ENCODE measurements at places on chromosomes 13 and 19.

GRCh38 chr19:4060621-4061177 is 6.0 kb downstream of the ZBTB7A start:
- DNase-seq, result no peak

- no peak for DNase-seq
Observed at GRCh38 chr13:21175656-21176214, 617 bp downstream of the SKA3 start.

GRCh38 chr19:7928741-7929701 is 3.1 kb upstream of the CTXN1 start:
- peak; percentile 50 for DNase-seq

DNA sequence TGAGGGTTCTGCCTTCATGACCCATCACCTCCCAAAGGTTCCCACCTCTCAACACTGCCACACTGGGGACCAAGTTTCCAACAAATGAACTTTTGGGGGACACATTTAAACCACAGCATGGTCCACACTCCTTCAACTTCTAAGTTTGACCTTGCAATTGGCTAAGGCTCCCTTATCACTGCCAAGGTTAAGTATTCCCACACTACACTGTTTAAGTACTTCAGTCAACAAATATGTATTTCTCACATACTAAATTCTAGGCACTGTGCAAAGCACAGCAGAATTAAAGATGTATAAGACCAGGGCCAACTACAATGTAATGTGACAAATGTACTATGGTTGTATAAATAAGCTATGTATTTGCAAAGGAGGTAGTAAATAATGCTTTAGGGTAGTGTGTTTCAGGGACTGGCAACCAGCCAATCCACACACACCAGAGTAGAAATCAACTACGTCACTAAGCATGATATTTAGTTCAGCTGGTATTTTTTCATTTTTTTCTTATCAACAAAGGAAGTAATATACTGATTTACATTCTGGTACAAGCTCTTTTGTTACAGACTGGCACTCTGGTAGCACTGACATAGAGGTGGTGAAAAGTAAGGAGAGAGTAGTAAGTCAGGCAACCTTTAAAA is 12.2 kb downstream of the NUFIP1 start:
- no peak for DNase-seq

DNA sequence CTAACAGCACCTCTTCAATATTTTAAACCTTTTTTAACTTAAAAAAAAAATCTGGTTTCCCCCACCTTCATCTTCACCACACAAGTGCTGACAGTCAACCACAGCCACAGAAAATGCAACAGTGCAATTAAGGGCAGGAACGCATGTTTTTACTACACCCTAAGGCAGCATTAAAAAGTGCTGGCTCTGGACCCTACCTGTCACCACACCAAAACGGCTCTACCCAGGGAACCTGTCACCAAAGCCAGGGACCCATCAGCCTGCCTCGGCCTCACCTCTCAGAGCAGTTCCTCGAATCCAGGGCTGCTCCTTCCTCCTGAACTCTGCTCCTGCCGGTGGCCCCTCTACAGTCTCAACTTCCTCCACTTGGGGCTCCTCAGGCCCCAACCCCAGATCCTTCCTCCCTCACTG is 22.5 kb upstream of the SLC35E1 start:
- no peak for DNase-seq

GRCh38 chr19:33416307-33417215 is 43.1 kb downstream of the CEBPG start:
- DNase-seq, result peak; percentile 42

DNA sequence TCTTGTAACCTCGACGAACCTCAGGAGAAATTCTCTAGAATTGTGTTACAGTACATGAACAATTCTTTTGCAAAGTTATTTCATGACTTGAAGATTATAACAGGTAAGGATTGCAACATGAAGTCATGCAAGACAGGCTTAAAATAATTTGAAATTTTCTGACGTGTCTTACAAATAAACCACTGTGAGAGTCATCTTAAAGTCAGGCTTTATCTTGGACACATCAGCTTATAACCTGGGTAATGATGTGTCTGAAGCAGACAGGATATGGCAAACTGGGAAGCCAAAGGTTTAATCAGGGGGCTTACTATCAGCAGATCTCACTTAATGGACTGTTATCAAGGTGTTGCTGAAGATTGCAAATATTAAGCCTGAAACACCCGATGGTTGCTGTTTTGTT is 407.8 kb downstream of the KLF5 start:
- no peak for DNase-seq

DNA sequence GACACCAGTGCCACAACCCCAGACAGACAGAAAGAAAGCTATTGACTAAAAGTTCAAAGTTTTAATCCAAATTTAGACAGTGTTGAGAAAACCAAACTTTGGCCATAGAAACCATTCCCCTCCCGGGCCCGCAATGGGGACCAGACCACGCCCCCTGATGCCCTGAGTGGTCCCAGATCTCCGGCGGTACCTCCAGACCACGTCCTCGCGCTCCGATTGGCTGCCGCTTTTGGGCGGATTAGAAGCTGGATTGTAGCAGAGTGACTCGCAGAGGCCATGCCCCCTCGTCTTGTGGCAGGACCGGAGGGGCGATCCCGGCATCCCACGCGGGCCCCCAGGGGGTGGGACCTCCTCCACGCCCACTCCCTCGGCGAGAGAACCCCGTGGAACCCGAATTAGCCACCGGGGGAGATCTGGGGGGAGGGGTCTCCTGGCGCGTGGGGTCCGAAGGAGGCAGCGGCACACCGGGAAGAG is 797 bp upstream of the HSD17B14 start:
- no peak for DNase-seq

GRCh38 chr13:58906329-58907007 is 1257.3 kb downstream of the DIAPH3 start:
- DNase-seq, result no peak

DNA sequence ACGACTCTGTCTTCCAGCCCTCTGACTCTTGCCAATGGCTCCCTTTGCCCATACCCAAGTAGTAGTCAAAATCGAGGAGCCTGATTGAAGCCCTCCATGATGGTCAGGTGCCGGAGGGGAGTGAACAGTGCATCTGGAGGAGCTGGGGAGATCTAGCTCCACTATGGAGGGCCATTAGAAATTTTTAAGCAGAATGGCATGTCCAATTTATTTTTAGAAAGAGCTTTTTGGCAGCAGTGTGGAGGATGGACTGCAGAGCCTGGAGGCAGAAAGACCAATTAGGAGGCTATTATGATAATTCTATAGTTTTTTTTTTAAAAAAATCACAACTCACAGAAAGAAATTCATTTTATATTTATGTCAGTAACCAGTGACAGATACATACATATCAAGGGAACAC is 92.7 kb upstream of the SLC7A1 start:
- no peak for DNase-seq

GRCh38 chr13:114110091-114110829 is 22.2 kb downstream of the RASA3 start:
- peak; percentile 28 for DNase-seq

DNA sequence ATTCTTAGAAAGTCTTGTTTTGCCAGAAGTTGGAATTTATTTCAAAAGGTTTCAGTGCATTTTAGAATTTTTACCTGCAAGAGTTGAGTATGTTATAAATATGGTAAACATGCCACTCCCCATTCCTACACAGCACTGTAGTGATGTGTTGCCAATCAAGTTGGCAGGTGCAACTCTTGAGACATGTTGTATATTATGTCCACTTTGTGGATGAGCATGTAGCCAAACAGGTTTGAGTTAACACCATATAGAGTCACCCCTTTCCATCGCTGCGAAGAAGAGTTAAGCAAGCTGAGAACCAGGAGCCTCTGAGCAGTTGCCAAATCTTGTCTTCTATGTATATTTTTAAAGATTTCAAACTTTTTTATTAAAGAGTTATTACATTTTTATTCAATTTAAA is 359.8 kb downstream of the LMO7 start:
- no peak for DNase-seq

DNA sequence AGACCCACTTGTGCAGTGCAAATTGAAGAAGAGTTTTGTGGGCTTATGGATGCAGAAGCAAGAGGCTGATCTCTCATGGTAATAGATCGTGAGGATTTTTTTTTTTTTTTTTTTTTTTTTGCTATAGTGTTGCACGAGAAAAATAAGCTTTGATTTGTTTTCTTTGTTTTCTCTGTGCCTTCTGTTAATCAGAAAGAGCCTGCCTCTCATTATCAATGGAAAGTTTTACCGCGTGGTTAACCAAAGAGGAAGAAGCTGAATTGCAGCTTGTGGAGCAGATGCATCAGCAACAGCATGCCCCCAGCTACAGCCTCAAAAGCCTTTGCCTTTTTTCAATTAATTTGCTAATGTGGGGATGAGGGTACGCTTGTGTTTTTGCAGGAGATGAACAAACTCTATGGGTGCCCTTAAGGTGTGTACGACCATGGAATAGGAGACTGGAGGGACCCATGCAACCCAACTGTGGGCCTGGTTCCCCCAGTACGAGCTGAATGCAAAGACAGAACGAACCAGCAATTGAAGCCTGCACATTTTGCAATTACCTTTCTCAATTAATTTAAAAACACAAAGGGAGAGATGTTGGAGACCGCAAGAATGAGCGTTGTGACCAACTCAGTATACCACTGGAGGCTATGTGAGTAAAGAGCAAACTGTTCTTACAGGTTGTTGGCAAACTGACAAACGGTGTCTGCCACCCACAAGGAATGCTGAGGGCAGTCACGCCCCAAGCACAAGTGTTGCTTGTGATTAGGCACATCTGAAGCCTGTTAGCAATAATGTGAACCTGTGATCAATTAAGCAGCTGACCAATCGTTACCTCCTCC is 58.6 kb upstream of the SPRY2 start:
- DNase-seq, result no peak

DNA sequence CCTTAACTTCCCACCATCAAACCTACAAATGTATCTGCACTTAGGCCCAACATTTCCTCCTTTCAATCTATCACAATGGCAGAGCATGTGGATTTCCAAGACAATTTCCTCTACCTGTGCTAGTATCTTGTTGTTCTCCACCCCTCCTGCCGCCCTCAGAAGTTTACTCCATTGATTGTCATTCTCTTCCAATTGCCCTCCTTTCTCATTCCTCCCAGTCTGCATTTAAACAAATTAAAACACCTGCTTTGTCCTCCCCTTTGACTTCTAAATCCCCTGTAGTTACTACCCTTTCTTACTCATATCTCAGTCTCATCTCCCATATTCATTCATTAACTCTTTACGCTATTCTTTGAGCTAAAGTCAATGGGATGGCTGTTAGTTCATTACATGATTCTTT is 370.6 kb downstream of the DIAPH3 start:
- DNase-seq, result no peak

DNA sequence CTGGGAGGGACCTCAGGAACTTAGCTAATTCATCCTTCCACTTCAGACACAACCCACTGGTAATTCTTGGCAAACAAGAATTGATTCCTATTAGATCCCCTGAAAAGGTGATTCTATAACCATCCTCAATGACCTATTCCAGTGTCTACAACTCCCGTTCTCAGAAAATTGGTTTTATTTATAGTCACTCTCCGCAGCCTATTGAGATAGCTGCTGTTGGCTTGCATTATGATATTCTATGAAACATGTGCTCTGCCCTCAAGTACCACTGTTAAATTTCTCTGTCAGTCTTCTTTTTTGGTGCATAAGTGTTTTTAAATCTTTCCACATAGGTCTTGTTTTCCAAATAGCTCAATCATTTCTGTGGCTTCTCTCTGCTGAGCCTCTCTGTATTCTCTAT is 75.0 kb downstream of the CDADC1 start:
- no peak for DNase-seq

Measured in NCI-H1417 (cell line).